Effector CD4-positive, alpha-beta T cell (primary cell): ENCODE measurements at places on chromosomes 3 and 15.

- DNase-seq, result no peak
Measured at GRCh38 chr3:17050071-17050470, 165.3 kb downstream of the PLCL2 start.

DNA sequence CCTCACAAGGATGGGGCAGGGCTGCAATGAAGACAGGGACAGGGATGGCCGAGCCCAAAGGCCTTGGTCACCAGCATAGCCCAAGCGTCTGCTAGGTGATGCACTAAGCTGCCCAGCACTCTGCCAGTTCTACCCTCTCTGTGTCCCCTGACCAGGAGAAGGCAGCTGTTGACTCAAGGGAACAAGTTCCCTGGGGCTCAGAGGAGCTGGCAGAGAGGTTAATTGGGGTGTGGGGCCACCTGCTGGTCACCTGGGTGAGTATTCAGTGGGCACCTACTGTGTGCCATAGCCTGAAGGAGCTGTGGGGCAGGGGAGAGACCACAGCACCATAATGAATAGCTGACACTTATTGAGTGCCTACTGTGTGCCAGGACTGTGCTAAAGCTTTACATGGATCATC, 22.0 kb upstream of the DOCK3 start:
- peak; percentile 33 for DNase-seq

DNA sequence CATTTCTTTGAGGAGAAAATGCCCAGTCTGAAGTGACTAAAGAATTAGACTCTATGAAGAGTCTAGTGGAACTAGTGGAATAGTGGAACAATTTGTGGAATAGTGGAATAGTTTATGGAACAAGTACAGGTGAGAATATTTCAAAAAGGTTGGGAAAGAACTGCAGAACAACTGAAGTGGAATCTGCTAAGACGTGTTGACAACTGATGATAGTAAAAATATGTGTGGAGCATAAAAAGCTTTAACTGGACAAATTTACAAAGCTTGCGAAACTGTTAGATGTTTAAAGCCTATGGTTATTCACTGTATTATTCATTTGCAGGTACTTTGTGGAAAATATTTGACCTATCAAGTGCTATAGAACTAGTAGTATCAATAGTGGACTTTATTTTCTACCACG, 164.5 kb downstream of the ADAMTS9 start:
- no peak for DNase-seq

GRCh38 chr3:151316267-151316991, at the start of gene GPR87:
Gene GPR87 (minus strand): TSS chr3:151316820. CDS start chr3:151300100, 16,720 bp downstream.
- DNase-seq, result no peak

DNA sequence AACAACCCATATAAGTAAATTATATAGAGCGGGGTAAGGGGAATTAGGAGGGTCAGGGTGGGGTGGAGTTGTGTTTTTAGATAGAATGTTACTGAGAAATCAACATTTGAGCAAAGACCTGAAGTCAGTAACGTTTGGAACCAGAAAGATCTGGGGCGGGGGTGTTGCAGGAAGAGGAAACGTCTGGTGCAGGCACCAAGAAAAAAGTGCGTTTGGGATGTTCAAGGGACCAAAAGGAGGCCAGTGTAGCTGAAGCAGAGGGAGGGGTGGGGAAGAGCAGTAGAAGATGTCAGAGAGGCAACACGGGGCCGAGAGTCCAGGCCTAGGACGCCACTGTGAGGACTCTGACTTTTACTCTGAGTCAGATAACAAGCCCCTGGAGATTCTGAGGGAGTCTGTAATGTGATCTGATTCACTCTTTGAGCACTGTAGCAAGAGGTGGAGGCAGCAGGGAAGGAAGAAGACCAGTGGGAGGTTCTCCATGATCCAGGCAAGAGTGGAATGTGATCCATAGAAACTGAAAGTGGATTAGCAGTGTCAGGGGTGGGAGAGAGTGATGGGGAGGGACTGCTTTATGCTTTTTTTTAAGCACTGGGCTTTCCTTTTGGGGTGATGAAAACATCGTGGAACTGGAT, 179.3 kb upstream of the CHRM5 start:
- DNase-seq, result no peak

DNA sequence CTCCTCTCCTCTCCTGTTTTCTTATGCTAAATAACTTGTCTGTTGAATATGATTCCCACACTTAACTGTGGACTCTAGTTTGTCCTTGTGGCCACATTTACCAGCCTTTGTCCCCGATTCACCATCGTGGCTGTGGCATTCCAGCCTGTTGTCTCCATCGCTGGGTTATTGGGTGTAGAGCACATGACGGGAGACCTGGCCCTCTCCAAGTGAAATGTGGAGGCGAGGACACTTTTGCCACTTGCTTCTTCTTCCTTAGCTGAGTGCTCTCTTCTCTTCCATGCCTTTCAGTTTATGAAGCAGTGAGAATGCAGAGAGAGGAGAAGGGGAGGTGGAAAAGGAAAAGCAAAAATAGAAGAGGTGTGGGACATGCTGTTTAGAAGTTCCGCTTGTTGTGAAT, 61.5 kb upstream of the SAMMSON start:
- no peak for DNase-seq

GRCh38 chr3:24190256-24190655, 245.2 kb downstream of the NR1D2 start:
- no peak for DNase-seq

DNA sequence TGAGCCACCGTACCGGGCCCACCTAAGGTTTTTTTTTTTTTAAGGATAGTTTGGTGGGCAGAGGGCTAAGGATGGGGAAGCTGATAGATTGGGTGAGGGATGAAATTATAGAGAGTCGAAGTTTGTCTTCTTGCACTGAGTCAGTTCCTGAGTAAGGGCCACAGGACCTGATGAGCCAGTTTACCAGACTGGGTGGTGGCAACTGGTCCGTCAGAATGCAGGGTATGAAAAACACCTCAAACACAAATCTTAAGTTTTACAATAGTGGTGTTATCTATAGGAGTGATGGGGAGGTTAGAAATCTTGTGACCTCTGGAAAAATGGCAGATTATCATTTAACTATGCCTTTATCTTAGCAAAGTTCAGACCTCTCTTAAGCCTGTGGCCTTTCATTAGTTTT, 2.8 kb downstream of the ZNF860 start:
- DNase-seq, result no peak

- no peak for DNase-seq
Measured at GRCh38 chr3:179603321-179603720, 1.1 kb downstream of the MRPL47 start.

DNA sequence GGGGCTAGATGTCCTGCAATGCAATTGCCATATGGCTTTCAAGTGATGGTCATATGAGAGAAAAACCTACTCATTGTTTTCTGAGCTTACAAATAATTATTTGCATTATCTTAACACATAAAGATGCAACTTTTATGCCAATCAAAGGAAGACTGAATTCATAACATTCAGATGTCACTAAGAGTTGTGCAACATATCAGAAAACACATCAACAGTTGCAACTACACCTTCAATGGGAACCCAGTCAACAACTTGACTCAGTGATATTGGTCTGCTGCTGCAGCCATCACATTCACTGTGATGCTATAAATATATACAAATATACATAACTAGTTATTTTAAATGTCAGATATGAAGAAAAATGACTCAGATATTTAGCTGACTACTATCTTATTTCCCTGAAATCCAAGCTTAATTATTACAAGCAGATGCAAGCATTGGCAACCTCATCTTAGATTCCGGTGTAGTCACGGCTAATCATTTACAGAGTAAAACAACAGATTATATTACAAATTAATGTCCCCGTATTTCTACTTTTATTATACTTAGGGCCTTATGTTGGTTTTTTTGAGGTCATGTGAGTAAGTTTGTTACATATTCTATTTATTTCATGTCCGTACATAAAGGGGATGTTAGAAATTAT, 23.7 kb downstream of the CNTN3 start:
- no peak for DNase-seq

GRCh38 chr3:146313031-146313745, 62.3 kb upstream of the PLSCR4 start:
- no peak for DNase-seq

DNA sequence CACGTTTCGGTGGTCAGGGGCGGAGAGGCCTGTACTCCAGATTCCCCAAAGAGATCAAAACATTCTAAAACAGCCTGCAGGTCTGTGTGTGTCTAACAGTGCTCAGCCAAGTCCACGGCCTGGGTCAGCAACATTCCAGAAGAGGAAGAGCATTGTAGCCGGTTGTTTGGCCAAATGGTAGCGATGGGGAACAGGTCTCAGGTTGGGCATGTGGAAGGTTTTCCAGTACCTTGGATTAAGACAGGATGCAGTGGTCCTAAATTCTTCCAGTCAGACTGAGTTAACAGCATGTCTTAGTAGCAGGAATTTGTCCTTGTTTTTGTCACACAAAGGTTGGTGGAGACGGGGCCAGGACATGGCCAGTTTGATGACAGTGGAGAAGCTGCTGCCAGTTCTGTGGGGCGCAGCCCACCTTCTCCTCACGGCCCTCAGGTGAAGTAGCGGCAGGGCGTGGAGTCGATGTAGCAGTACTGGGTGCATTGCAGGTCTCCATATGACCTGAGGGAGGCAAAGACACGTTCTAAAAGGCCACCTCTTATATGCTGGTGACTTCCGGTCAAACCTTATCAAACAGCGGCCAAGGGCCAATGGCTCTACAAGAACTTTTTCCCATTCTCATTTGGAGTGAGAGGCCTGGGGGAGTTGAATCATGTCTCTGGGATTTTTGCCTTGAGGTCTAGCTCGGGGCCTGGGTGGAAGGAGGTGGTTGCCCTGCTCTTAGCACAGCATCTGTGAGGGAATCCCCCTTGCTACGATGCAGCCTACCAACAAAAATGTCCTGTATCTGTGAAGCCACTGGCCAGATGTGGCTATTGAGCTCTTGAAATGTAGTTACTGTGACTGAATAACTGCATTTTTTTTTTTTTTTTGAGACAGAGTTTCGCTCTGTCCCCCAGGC, 24.1 kb downstream of the EAF1 start:
- DNase-seq, result no peak

DNA sequence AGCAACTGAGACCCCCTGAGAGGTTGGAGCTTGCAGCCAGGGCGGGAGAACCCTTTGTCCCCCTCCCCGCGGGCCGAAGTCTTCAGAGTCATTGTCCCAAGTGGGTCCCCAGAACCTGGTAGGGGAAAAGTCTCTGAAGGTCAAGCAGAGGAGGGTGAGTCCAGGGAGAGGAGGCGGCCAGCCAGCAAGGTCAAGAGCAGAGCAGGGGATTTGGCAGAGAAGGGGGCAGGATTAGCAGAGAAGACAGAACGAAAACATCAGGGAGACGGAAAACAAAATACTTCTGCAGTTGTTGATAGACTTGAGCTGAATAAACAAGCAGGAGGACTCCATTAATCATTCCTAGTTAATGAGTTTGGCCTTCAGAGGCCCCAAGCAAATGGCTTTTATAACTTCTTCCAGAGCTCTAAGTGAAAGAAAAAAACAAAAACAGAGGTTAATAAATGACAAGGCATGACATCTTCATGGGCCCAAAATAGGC, 66.7 kb downstream of the GRIP2 start:
- no peak for DNase-seq

DNA sequence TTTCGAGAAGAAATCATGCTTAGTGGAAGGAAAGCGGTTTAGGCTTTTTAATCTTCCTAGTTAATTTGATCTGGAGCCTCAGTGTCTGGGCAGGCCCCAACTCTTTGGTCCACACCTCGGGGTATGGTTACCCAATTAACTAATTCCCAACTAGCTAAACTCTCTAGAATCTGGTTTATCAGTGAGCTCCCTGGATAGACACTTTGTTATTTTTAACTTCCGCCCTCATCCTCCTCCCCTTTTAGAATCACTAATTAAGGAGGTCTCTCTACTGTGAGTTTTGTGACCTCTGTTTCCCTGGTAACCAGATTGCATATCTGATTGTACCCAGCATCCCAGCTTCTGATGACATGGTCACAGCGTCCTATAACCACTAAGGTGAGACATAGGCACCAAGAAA, 112.2 kb downstream of the RARB start:
- DNase-seq, result no peak

DNA sequence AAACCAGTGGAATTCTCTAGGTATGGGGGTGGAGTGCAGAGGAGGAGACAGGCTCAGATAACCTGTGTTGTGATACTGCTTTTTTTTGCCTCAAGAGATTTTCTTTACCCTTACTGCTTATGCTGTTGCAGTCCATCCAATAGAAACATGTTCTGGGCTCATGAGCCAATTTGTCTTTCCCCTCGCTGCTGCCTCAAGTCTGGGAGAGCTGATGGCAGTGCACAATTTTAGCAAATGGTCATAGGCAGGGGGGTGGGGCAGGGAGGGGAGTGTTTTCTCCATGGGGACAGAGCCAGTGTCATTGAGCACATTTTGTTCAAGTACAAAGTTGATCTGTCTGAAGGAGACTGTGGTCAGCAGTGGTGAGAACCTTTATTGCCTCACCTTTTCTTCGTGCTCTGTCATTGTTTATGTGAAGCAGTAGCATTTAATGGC, 134.9 kb downstream of the MBNL1 start:
- DNase-seq, result no peak

GRCh38 chr15:91318516-91318915, 218.5 kb downstream of the SV2B start:
- no peak for DNase-seq

DNA sequence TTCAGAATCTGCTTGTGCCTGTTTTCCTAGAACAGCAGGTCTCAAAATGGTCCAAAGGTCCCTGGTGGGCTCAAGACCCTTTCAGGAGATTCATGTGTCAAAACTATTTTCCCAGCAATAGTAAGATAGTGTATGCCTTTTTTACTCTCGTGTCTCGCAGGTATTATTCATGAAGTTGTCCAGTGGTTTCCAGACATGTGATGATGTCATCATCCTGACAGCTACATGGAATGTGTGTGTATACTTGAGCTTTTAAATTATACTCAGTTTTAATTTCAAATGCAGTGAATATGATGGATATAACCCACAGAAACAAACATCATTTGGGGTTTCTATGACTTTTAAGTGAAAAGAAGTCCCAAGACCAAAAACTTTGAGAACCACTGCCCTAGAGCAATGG, 288.6 kb downstream of the NTRK3 start:
- DNase-seq, result no peak
